ENCODE measurements at places on chromosomes 5 and 9. TPM values are rescaled to one million over a fixed set of nuclear protein-coding genes. Genes with fewer than 3 reads are reported as not detected.

ENTREP1 gene
- total RNA-seq: not detected

ASS1 gene
- not detected for total RNA-seq

C9 gene
- total RNA-seq: not detected

GABRB2 gene
- not detected for total RNA-seq

ENTPD8 gene
- not detected for total RNA-seq

DRD1 gene
- total RNA-seq: not detected

CAVIN4 gene
- total RNA-seq: 0.48 TPM

All from natural killer cell treated with Interleukin-12 subunit alpha and Interleukin-12 subunit beta and Interleukin-15 and Interleukin-18, amount 100 ng/mL, for 72 hours (primary cell).